ENCODE measurements at places on chromosomes 1 and 21.

GRCh38 chr1:29625084-29625420, 388.7 kb downstream of the PTPRU start:
- DNase-seq = no peak

GRCh38 chr1:162716123-162716522, 74.4 kb upstream of the HSD17B7 start:
- peak; percentile 34 for DNase-seq

DNA sequence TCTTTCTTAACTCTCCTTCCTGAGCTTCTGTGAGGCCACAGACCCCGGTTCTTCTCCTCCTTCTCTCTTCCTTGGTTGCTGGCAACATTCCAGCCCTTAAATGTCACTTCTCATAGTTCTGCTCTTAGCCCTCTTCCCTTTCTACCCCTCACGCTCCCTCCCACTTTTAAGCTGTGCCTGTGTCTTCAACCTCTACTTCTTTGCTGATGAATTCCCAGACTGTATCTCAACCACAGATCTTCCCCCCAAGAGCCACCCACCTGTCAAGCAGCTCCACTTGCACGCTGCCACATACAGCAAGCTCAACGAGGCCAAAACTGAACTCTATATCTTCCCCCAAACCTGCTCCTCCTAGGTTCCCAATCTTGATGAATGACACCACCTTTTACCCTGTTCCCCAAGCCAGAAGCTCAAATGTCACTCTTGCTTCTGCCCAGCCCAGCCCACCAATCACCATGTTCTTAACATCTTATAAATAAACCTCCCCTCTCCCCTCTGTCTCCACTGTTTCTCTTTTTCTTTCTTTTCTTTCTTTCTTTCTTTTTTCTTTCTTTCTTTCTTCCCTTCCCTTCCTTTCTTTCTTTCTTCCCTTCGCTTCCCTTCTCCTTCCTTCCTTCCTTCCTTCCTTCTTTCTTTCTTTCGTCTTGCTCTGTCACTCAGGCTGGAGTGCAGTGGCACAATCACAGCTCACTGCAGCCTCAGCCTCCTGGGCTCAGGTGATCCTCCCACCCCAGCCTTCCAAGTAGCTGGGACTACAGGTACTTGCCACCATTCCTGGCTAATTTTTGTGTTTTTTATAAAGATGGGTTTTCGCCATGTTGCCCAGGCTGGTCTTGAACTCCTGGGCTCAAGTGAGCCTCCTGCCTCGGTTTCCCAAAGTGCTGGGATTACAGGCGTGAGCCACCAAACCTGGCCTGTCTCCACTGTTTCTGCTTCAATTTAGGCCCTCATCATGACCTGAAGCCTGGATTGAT, 19.8 kb upstream of the PTP4A2 start:
- DNase-seq = no peak

GRCh38 chr1:52423771-52424170, 19.4 kb downstream of the PRPF38A start:
- DNase-seq = no peak

- DNase-seq = no peak
These were observed 37.2 kb downstream of the LACTBL1 start for GRCh38 chr1:22935433-22935832.

- DNase-seq = peak; percentile 75
These were observed 3.1 kb downstream of the SMIM1 start for GRCh38 chr1:3775490-3776230.

- no peak for DNase-seq
These were observed 11.4 kb downstream of the KCNJ15 start for GRCh38 chr21:38267991-38268863.

DNA sequence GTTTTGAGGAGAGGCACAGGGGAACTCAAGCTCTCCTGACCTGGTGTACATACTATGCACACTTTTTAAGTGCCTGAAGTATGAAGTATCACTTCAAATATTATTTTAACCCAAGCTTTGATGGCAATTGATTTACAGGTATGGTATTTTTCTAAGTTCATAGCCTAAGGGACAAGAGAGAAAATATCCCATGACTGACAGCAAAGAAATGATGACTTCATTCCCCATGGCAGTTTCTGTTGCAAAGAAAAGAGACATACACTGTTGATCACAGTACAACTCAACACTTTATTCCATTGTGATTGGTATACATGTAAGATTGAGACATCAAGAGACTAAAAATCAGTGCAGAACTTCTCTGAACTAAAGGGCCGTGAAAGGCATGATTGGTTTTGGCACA, 41.8 kb upstream of the BCL10 start:
- no peak for DNase-seq

DNA sequence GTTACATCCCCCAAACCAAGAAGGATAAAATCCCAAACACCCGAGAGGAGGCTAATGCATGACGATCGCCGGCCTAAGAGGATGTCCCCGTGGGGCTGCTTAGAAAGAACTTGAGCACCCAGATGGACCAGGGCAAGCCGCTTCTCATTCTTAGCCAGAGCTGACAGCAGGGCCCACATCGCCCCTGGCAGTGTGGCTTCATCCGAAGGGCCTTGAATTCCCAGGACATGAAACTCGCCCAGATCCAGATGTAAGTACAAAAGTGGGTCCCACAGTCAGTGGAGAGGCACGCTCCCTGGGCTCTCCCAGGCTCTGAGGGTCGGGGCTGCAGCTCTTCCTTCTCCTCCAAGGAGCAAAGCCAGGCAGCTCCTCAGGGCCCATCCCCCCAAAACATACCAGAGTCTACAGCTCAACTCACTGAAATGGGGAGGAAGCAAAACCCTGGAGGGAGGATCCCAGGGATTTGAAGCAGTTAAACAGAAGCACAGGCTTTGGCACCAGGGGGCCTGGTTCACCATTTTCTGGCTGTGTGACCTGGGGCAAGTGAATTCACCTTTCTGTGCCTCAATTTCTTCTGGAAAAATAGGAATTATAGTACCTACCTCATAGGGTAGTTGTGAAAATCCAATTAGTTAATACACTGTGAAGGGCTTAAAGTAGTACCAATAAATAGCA, 85.6 kb downstream of the MAN1C1 start:
- DNase-seq = peak; percentile 44

- no peak for DNase-seq
These were observed 463.8 kb downstream of the MATN1 start for GRCh38 chr1:30259631-30260030.

DNA sequence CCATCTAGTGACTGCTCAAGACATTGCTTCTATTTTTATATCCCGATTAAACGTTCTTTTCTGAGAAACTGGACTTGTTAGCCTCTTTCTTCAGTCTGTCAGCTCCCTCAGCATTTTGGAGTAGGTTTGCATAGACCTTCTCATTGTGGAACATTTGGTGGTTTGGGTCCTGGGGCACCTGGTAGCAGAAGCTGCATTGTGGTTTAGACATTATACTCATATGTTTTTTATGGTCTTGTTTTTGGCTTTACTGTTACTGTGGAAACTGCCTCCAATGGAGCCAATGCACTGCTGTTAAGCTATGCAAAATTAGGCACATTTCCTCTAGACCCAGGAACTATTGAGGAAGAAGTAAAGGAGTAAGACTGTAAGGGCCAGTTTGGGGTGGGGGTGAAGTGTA, 36.7 kb upstream of the LRRC8B start:
- DNase-seq = no peak

GRCh38 chr1:217712925-217713597, 81.9 kb downstream of the SPATA17 start:
- DNase-seq = peak; percentile 28

DNA sequence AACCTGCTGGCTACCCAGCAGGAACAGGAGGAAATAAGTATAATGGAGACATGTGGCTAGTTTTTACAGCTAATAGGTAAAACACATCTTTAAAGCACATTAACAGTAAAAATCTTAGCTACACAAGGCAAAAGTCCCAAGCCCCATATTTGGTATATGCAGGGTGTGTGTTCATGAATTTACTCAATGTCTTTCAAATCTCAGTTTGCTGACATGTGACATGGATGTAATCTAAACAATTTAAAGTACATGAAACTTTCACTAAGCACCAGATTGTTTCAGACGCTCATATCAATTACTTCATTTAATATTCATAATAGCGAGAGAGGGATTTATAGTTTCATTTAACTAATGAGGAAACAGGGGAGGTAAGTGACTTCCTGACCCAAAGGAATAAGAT, 3.9 kb downstream of the TACSTD2 start:
- no peak for DNase-seq

- DNase-seq = peak; percentile 62
These were observed 22.9 kb upstream of the MTF2 start for GRCh38 chr1:93056214-93056613.

All from choroid plexus epithelial cell (primary cell).